GM04503 (cell line): ENCODE measurements at places on chromosomes 4 and X.

- DNase-seq: no peak
These were observed 185.1 kb downstream of the ARHGAP6 start for GRCh38 chrX:11480626-11481025.

DNA sequence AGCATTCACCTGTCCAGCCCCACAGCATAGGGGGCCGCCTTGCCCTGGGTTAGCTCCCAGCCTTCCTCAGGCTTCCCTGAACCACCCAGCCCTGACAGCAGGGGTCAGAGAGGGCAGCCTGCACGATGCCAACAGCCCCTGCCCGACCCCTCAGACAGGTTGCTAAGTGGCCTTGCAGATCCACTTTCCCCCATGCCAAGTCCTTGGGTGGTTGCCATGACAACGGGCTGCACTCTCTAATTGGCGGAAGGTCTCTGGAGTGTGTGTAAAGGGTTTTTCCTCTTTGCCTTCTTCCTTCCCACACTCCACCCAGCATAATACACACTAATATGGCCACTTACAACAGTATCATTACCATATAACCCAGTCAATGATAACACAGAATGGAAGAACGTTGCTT is 99.6 kb upstream of the AFAP1 start:
- no peak for DNase-seq

- no peak for DNase-seq
These were observed 27.3 kb upstream of the CHRNA9 start for GRCh38 chr4:40307627-40308497.

- no peak for DNase-seq
These were observed 174.4 kb upstream of the ATP6AP2 start for GRCh38 chrX:40406330-40406859.

GRCh38 chrX:39577206-39577984 is 520.4 kb downstream of the BCOR start:
- peak; percentile 4 for DNase-seq

DNA sequence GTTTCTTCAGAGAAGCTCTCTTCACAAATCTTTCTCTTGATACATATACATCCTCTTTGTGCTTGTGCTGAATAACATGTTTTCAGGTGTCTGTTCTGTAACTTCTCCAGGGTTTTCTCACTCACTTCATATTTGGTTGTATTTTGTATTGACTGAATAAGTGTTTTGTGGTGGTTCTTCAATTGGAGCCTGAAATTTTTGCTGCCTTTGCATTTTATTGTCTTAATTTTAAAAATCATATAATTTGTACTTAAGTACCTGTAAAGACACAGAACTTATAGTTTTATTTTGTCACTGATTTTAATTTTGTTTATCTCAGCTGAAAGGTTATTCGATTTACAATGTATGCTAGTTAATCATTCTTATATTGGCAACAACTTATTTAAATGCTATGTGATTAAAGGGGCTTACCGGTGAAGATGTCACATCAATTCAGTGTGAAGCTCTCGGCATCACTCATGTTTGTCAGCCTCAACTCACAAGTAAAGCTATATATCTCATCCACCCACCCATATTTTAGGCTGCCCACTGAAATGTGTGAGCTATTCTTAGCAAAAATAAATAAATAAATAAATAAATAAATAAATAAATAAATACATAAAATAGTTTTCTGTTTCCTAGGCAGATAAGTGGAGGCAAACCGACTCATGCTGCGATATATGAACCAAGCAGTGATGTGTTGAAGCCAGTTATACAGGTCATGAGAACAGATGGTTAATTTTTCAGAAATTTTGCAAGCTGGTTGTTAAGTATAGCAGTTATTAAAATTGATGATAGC is 76.4 kb upstream of the FSTL5 start:
- DNase-seq: no peak
